ENCODE measurements at places on chromosomes 5 and 9. TPM values are rescaled to one million over a fixed set of nuclear protein-coding genes. Genes with fewer than 3 reads are reported as not detected.
A peak's percentile ranks its signal among the peaks of the same experiment; 100 is the strongest.

DNA sequence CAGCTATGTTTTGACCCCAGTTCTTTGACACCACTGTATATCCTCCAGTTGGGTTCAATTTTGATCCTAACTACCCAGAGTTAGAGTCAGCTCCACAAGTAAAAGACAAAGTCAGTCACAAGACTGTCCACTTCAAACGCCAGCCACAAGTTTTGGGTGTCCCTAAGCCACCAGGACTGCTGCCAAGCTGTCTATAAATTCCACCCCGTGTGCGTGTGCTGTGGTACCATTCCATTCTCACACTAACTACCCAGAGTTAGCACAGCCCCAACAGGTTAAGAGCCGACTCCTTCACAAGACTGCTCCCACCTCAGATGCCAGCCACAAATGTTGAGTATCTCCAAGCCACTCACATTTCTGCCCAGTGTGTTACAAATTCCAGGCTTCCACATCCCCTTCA, 56.7 kb downstream of the APC start:
- DNase-seq: no peak

- DNase-seq: no peak
Measured at GRCh38 chr5:109411149-109411514, 1.4 kb upstream of the PJA2 start.

DNA sequence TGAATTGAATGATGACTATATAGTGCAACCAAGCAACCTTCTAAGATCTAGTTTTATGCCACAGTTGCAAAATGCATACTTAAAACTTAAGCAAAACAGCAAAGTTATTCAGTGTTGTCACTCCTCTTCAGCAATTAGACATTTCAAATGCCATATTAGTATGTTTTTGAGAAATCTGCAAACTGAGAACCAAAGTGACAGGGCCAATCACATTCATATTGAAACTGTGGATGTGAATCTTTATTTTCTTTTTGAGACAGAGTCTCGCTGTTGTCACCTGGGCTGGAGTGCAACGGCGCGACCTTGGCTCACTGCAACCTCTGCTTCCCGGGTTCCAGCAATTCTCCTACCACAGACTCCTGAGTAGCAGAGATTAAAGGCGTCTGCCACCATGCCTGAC, 249.2 kb upstream of the EFNA5 start:
- DNase-seq: no peak

DNA sequence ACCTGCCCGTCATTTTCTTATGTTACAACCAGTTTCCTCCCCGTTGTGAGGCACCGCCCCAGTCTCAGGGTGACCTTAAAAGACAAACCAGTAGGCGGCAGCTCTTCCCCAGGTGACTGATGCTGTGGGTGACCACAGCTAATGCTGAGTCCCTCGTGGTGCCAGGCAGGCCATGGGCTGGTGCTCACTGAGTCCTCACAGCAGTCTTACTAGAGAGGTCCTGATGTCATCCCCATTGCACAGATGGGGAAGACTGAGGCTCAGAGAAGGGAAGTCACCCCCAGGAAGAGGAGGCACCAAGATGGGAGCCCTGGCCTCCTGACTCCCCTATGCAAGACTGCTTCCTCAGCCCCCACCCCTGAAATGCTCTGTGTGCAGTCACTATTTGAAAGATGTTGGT, 978 bp downstream of the CFAP157 start:
- DNase-seq: no peak

- DNase-seq: no peak
Measured at GRCh38 chr5:14948383-14948782, 76.8 kb upstream of the ANKH start.

- no peak for DNase-seq
Measured at GRCh38 chr5:117102591-117102990, 528.0 kb upstream of the SEMA6A start.

GRCh38 chr9:137672907-137673791, 54.3 kb downstream of the EHMT1 start:
- peak; percentile 85 for DNase-seq

- DNase-seq: peak; percentile 30
Measured at GRCh38 chr5:120375248-120375647, 88.9 kb upstream of the PRR16 start.

DNA sequence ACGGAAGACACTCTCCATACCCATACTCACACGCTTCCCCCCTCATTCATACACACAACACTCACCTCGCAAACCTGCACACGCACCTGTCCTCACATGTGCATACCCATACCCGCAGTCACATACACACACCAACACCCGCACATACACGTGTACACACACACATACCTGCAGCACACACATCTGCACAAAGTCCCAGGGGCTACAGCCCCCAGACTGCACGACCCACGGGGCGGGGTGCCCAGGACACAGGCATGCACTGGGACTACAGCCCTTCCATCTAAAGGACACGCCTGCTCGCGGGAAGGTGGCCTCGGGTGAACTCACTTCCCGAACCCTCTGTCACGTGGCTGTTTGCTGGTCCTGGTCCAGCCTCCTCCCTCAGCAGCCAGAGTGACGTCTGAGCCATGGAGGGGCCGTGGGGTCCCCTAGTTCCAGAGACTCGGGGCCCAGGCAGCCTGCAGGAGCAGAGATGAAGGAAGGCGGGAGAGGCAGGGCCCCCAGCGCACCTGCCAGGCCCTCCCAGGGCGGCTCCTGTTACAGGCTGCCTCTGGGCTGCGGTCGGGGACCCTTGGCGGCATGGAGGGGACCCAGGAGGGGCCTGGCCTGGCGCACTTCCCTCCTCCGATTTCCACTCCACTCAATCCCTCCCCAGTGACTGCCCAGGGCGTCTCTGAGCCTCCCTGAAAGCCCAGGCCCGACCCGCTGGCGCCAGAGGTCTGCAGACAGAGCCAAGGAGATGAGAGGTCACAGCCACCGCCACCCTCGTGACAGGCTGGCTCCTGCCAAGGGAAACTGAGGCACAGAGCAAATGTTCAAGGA, 8.1 kb downstream of the SLC12A7 start:
- DNase-seq: peak; percentile 35

- no peak for DNase-seq
Measured at GRCh38 chr5:116371431-116371830, 203.2 kb downstream of the SEMA6A start.

- DNase-seq: no peak
Measured at GRCh38 chr5:16913187-16914107, 22.6 kb downstream of the MYO10 start.

DNA sequence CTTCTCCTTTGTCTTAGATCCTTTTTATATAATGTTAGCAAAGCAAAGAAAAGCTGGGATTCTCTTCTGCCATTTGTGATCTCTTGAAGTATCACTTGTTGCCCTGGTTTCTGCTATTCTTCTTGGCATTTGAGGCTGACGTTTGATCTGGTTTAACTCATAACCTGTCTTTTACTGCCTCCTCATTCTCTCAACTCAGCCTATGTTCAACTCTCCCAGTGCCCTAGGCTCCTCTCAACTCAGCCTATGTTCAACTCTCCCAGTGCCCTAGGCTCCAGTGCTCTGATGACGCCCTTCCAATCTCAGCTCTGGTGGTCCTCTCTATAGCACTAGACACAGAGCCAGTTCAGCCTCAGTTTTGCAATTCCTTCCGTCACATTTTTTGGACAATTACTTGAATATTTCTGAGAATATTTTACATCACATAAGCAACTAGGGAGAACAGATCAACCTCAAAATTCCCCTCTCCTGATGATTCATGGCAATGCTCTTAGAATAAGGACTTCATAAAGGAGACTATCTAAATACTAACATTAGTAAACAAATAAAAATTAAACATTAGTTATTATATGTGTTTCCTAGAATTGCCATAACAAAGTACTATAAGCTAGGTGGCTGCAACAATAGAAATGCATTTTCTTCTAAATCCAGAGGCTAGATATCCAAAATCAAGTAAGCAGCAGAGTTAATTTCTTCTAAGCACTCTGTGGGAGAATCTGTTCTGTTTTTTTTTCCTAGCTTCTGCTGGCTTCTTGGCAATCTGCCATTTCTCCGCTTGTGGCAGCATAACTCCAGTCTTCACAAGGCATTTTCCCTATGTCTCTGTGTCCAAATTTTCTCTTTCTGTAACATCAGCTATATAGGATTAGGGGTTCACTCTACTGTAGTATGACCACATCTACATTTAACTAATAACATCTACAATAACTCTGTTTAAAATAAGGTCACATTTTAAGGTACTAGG, 662.1 kb upstream of the FTMT start:
- peak; percentile 34 for DNase-seq

- DNase-seq: no peak
Measured at GRCh38 chr5:35026280-35026840, 21.4 kb downstream of the AGXT2 start.

- DNase-seq: no peak
Measured at GRCh38 chr9:17782430-17783149, 203.7 kb downstream of the SH3GL2 start.

Gene TMEM215
- not detected for total RNA-seq

Gene PCDHGA2
- 3.9 TPM for total RNA-seq

Gene MACIR
- total RNA-seq: 13.8 TPM
